Right cardiac atrium (tissue), 5 donors: ENCODE measurements at places on chromosomes 5 and 9.

DNA sequence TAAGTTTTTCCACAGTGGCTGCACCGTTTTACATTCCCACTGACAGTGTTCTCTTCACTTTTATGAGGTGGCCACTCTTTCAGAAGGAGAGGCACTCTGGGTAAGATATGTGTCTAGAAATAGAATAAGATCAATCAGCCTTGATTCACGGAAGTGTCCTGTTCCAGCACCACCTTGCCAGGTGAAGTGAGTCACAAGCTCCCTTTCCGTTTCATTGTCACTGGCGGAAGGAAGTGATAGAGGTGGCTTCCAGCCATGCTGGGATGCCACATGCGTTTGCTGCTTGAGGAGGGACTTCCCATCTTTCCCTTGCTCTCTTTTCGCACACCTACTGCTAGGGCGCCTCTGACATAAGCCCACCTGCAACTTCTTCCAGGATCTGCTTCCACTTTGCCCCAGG lies 217.1 kb downstream of the PIK3R1 start:
- DNase-seq = no peak

DNA sequence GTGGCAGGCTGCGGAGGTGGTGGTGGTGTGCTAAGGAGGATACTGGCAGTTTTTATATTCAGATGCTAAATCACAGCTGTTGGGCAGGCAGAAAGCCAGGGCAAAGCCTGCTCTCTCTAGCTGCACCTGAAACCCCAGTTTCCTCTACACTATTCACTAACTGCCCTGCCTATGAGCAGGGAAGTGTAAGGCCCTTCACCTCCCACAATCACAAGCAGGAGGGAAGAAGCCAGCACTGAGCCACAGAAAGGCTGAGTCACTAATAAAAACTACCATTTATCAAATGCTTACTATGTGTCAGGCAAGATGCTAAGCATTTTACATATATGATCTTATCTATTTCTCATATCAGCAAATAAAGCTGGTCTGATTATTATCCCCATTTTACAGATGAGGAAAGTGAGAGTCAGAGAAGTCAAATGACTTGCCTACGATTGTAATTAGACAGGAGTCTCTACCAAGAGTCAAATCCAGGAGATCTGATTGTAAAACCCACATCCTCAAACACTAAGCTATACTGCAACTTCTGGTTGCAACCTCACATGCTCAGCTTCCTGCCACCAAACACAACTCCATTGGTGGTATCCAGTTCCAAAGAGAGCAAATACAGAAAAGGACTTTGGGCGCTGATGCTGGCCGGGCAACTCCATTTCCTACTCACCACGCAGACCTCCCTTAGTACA lies 17.7 kb upstream of the IL6ST start:
- DNase-seq = peak; percentile 21

- no peak for DNase-seq
Measured at GRCh38 chr5:151002250-151002649, 18.1 kb upstream of the GPX3 start.

DNA sequence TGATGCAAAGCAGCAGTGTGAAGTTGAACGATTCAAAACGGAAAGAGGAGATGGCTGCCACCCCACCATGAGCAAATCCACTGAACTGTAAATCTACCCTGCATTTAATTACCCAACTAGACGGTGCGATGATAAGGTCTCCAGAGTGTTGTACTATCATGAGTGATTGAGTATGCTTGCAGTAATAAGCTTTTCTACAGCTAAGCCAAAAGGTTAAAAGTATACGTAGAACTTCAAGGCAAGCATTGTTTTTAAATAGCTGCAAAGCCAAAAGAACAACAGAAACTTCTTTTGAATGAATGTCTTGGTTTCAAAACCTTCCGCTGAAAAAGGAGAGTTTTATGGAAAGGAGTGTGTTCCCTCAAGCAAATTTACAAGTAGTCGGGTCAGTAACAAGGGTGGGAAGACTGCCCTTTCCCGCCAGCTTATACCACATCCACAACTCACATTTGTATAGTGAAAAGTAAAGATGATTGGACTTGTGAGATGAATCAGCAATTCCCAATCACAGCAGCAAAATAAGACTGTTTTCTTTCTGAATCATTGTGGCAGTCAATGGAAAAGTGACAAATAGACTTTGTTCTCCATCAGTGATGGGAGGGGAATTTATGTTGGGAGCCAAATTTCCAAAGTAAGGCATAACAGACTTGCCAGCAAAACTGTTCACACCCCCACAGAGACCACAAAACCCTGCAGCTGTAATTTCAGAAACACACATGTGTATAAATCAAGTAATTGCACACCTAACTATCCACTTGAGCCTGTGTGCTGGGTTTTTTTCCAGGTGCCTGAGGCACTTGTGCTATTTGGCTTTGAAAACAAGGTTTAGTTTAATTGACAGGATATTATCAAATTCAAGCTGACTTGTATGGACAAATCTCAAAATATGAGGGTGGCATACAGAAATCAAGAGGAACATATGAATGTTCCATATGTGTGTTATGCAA lies 407.7 kb upstream of the GRAMD2B start:
- no peak for DNase-seq

DNA sequence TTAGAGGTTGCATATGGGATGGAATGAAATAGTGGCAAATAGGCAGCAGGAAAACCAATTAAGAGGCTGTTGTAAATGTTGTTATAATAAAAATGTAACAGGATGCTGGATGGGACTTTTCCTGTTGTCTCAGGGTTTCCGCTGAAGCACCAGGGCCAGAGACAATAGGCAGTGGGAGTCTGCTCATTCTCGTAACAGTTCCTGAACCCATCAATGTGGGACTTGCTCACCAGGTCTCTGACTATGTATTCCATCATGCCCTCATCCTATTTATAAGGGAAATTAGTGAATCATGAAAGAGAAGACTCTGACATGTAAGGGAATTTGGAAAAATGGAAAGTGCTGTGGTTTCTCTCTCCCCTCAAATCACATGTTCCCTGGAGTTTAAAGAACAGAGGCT lies 23.5 kb upstream of the SSBP2 start:
- no peak for DNase-seq

GRCh38 chr5:54695198-54695966 lies 177.8 kb downstream of the SNX18 start:
- no peak for DNase-seq

DNA sequence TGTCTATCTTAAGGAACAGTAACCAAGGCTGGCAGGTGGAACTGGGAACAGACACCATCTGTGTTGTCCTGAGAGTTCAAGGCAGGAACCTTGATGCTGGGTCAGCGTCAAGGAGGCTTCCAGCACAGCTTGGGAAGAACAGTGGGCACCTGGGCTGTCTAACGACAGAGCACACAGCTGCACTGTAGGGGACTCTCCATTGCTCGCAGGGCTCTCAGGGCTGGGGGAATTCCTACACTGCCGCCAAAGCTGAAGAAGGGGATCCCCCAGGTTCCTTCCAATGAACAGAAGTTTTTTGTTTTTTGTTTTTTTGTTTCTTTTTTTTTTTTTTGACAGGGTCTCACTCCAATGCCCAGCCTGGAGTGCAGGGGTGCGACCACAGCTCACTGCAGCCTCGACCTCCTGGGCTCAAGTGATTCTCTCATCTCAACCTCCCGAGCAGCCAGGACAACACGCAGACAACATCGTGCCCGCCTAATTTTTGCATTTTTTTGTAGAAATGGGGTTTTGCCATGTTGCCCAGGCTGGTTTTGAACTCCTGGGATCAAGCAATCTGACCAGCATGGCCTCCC lies 81.9 kb downstream of the PTPN3 start:
- DNase-seq = no peak

GRCh38 chr9:108921200-108921599 lies 12.7 kb downstream of the ELP1 start:
- no peak for DNase-seq

GRCh38 chr5:146607659-146608332 lies 91.8 kb upstream of the GPR151 start:
- no peak for DNase-seq

- DNase-seq = no peak
Measured at GRCh38 chr5:82816926-82817325, 260.3 kb downstream of the TMEM167A start.

- peak; percentile 64 for DNase-seq
Measured at GRCh38 chr9:88388886-88389605, 802 bp downstream of the SPIN1 start.

- DNase-seq = no peak
Measured at GRCh38 chr5:74384851-74385250, 255.7 kb downstream of the ENC1 start.

DNA sequence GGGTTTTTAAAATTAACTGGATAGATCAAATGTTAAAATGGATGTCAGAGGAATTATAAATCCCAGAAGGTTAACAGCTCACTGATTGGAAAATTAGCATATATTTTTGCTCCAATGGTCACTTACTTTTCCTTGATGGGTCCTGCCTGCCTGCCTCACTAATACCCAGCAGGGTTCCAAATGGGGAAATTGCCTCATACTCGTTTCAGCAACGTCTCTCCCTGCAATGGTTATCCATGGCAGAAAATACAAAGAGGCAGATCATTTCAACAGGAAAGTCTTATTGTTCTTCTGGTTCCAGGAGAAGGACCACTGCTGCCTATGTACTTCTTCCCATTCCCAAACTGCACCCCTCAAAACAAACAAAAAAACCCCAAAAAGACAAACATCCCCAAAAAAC lies 71.3 kb downstream of the ERP44 start:
- DNase-seq = no peak

- DNase-seq = no peak
Measured at GRCh38 chr5:153551537-153552079, 61.1 kb downstream of the GRIA1 start.

DNA sequence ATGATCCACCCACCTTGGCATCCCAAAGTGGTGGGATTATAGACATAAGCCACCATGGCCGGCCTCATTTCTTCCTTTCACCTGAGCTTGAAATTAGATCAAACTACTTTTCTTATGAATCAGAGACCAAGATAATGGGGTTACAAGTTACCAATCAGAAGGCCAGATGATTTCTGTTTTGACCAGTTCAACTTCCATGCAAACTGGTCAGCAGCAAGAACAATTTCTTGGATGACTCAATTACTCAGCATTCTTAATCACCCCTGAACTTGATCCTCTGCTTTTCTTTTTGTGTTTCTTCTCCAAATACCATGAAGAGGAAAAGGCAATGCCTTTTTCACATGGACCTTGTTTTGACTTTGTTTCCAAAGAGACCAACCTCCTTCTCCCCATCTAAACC lies 10.0 kb upstream of the PLIN2 start:
- DNase-seq = no peak

DNA sequence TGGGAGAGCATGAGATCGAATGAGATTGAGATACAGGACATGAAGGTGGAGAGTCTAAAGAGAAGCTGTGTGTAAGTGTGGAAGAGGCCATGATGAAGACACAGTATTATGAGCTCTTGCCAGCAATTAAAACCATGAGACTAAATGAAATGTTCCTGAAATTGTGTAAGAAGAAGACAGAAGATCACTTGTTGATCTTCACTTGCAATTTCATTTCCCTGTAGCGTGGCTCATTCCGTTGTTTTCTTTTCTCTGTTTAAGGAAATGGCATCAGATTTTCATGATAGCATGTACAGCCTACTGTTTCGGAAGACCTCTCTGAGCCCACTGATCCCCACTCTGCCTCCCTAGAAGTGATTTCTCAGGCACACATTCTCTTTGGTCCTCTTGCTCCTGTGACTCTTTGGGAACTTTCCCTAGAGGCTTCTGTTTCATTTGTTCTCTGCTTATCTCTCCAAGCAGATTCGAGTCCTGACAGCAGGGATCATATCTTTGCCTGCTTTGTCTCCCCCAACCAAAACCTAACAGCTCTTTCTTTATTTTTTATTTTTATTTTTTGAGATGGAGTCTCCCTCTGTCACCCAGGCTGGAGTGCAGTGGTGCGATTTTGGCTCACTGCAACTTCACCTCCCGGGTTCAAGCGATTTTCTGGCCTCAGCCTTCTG lies 16.8 kb downstream of the PIP5K1B start:
- no peak for DNase-seq

- DNase-seq = no peak
Measured at GRCh38 chr5:7503564-7503963, 107.6 kb downstream of the ADCY2 start.

DNA sequence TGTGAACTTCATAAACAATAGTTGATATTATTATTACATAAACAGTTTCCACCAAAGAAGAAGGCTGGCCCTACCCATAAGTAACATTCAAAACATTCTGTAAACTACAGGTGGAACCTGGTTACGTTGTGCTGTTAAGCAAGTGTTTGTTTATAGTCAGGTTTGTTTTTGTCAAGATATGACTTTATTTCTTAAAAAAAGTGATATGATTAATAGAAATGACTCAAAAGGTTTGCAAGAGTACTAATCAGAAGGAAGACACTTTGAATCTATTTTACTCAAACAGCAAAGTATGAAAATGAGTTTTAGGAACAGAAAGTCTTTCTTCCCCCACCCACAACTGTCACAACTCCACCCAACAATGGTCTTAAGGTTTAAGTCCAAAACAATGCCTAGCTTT lies 220.8 kb downstream of the PLK2 start:
- DNase-seq = no peak

- DNase-seq = no peak
Measured at GRCh38 chr9:121721770-121722169, 70.3 kb downstream of the DAB2IP start.

- no peak for DNase-seq
Measured at GRCh38 chr5:76836181-76836580, 13.6 kb upstream of the S100Z start.

DNA sequence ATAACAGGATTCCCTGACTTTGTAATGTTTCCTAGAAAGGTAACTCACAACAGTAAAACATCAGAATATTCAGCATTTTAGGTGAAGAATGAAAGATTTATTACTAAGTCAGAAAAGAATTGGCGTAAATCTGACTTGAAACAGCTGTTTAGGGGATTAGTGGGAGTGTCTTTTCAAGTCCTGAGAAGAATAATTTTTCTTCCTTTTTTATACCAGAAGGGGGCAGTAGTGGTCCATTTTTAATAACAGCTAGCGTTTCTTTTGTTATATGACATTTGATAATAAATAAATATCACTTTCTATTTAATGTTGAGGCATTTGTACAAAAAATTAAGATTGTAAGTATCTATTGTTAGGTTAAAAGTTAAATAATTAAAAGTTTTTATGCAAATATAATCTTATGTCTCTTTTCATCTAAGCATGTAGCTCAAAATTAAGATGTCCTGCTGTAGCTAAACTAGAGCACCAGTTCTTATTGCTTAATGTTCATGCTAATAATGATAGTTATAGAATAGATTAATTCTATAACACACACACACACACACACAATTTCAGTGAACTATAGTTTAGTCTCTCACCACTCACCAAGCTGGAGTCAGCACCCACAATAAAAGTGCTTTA lies 258.7 kb upstream of the ARRDC3 start:
- DNase-seq = no peak

DNA sequence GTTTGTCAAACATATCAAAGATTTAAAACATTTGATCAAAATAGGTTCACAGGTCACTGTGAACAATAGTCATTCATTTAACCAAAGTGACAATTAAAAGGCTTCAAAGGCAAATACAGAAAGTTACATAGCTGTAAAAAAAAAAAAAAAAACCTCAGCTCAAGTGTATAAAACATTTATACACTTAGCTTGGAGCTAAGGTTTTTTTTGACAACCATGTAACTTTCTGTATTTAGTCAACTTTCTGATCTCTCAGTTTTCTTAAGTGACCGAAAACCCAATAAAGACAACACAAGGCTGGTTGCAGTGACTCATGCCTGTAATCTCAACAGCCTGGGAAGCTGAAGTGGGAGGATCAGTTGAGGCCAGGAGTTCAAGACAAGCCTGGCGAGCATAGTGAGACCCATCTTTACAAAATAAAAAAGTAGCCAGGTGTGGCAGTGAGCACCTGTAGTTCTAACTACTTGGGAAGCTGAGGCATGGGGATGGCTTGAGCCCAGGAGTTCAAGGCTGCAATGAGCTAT lies 16.4 kb upstream of the UBTD2 start:
- no peak for DNase-seq

GRCh38 chr9:134171316-134172197 lies 7.2 kb upstream of the RNU6ATAC start:
- DNase-seq = peak; percentile 84

GRCh38 chr9:117103438-117104110 lies 311.3 kb downstream of the ASTN2 start:
- DNase-seq = no peak
